SJSA1 (cell line): ENCODE measurements at places on chromosomes 7 and 10. TPM values are rescaled to one million over a fixed set of nuclear protein-coding genes. Genes with fewer than 3 reads are reported as not detected.

Gene GBX1
- total RNA-seq, result not detected in 2 replicates

Gene HOXA11
- total RNA-seq, result 4.4 and 5.9 TPM in 2 replicates

Gene NUTM2A
- 1.1 and 3.4 TPM in 2 replicates for total RNA-seq

Gene C10orf143
- total RNA-seq, result 0.16 TPM in 1 of 2 replicates, not detected in the other

Gene RNF32
- 0.18 TPM in 1 of 2 replicates, not detected in the other for total RNA-seq

Gene ANKRD30A
- total RNA-seq, result not detected in 2 replicates

Gene RNF133
- 0.63 and 1.1 TPM in 2 replicates for total RNA-seq

Gene CRTAC1
- total RNA-seq, result not detected in 2 replicates

Gene PTPRN2
- 1.2 and 2.1 TPM in 2 replicates for total RNA-seq

Gene OPN4
- not detected in 2 replicates for total RNA-seq

Gene GALNT17
- total RNA-seq, result not detected in 2 replicates

Gene TYW1B
- total RNA-seq, result 4.5 and 4.6 TPM in 2 replicates

Gene CRYGN
- total RNA-seq, result not detected in 2 replicates

Gene EVX1
- not detected in 2 replicates for total RNA-seq

Gene FGL2
- 0.11 TPM in 1 of 2 replicates, not detected in the other for total RNA-seq

Gene SORCS1
- not detected in 2 replicates for total RNA-seq

GRCh38 chr7:88965371-88965770, 169.8 kb upstream of the TEX47 start:
- no peak for DNase-seq

GRCh38 chr7:139656387-139656786, 121.4 kb downstream of the HIPK2 start:
- no peak for DNase-seq

GRCh38 chr7:71626206-71626605, 494.3 kb downstream of the GALNT17 start:
- no peak for DNase-seq

GRCh38 chr7:74479961-74480829, 26.5 kb downstream of the GTF2IRD1 start:
- no peak for DNase-seq

GRCh38 chr7:116449950-116450349, 49.6 kb upstream of the CAV2 start:
- no peak for DNase-seq

GRCh38 chr10:44704616-44705015, 206.5 kb upstream of the TMEM72 start:
- DNase-seq, result no peak

DNA sequence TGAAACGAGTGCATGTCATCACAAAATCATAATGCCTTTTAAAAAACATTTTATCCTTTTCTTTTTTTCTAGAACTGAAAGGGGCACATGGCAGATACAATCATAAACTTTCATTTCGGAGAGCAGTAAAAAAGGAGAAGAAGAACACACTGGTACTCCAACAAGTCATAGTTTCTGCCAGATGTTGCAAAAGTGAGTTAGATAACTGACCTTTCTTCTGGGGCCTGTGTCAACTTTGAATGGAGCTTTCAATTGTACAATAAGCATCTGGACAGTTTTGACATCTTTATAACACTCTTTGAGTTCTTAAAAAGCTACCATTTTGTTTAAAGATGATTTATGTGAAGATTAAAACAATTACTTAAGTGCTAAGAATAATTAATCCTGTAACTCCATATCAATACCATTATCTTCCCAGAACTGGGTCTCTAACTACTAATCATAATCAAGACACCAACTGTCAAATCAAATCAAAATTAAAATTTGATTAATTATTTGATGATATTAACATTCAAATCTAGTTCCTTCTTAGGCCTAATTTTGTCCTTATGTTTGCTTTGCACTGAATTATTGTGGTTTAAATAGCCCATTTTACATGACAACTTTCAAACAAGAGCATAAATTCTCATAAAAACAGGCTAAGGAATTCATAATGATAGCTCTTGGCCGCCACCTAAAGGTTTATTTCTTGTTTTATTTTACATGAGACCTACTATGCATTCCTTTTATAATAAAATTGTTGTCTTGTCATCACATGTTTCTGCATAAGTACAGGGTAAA, 19.5 kb upstream of the ITGB8 start:
- no peak for DNase-seq

DNA sequence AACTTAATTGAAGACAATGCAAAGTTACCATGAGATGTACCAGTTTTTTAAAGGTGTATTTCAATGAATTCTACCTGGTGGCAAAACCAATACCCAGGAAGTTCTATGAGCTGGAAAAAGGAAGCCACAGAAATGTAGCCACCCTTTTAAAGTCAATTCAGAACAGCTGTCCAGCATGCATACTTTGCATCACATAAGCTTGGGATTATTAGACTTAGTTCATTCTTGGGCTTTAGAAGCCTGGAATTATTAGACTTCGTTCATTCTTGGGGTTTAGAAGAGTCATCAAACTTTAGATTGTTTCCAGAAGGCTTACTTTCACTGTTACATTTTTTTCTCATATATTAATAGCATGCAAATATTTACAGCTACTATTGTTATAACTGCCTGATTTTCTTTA, 20.9 kb downstream of the SLC25A13 start:
- DNase-seq, result no peak

GRCh38 chr7:101933688-101934121, 116.3 kb downstream of the CUX1 start:
- peak; percentile 43 for DNase-seq

- DNase-seq, result no peak
Observed at GRCh38 chr7:19378345-19378714, 233.1 kb upstream of the FERD3L start.

DNA sequence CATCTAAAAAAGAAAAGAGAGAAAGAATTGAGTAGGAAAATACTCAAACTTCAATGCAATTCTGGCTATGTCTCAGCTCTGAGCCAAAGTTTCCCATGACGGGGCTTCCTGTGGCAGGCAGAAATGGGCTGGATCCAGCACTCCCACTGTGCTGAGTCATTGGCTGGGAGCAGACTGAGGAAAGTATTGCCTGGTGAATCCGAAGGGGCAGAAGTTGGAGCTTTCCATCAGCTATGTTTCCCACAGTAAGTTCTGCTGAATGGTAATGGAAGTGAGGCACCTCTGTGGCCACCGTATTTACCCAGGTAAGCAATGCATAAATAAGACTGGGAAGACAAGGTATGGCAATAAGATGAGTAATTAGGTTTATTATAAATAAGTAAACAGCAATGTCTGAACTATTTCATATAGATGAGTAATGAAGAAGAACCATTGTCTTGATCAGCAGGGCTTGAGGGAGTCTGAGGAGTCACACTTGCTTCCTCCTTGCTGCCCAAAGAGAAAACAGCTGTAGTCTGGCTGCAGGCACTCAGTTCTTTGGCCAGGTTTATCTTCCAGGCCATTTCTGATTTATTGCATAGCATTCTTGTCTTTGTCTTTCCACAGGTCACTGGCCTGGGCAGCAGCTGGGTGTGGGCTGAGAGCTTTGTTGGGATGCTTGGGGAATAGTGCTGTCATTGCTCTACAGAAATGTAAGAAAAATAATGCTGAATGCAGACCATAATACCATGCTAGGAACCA, 255.3 kb downstream of the DNAJB9 start:
- no peak for DNase-seq

- no peak for DNase-seq
Observed at GRCh38 chr10:73759512-73760115, 15.4 kb downstream of the SEC24C start.

- no peak for DNase-seq
Observed at GRCh38 chr10:110067960-110068770, 60.4 kb downstream of the ADD3 start.

- peak; percentile 32 for DNase-seq
Observed at GRCh38 chr7:142868986-142869415, 14.1 kb downstream of the EPHB6 start.

DNA sequence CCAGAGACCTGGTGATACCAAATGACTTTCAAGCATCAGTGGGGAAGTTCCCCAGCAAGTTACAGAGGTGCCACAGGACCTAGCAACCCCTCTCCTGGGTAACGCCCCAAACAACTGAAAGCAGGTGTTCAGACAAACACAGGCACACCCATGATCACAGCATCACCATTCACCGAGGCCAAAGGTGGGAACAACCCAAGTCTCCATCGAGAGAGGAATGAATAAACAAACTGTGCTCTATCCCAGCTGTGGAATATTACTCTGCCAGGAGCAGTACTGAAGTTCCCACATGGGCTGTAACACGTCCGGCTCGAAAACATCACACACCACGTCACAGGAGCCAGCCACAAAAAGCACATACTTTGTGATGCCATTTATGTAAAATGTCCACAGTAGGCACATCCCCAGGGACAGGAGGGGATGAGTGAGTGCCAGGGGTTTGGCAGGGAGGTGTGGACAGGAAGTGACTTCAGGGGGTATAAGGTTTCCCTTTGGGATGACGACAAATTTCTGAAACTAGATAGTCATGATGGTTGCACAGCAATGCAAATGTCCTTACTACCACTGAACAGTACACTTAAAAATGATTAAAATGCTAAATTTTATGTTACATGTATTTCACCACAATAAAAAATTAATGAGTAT, 222.8 kb downstream of the TNS3 start:
- DNase-seq, result no peak
